ENCODE measurements at places on chromosomes 5 and 9. TPM values are rescaled to one million over a fixed set of nuclear protein-coding genes. Genes with fewer than 3 reads are reported as not detected.

- DNase-seq, result no peak
Measured at GRCh38 chr5:172839669-172840431, 5.8 kb downstream of the ERGIC1 start.

DNA sequence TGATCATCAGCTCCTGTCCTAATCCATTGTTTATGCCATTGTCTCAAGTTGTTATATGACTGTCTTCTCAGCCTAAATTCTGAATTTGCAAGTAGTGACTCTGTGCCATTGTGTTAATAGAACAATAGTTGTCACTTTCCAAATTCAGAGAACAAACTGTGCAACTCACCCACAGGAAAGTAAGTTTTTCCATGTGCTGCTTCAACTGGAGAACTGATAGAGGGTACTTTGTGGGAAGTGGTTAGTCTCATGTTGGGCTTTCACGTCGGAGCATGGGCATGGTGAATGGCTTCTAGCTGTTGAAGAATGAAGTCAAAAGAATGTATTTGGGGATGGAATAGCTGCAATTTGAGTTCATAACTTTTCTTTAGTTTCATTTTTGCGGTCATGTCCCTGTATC is 146.0 kb downstream of the CD180 start:
- no peak for DNase-seq

GRCh38 chr9:134288746-134289145 is 37.5 kb upstream of the RXRA start:
- DNase-seq, result no peak

Gene PCDHGA8
- 0.19 TPM for polyA plus RNA-seq
